ENCODE measurements at places on chromosomes 6 and 20.

- no peak for DNase-seq
Observed at GRCh38 chr6:39274903-39275302, 39.3 kb downstream of the KCNK17 start.

- no peak for DNase-seq
Observed at GRCh38 chr20:14853079-14853478, 515.7 kb upstream of the FLRT3 start.

- no peak for DNase-seq
Observed at GRCh38 chr20:31835977-31836852, 9.2 kb downstream of the FOXS1 start.

DNA sequence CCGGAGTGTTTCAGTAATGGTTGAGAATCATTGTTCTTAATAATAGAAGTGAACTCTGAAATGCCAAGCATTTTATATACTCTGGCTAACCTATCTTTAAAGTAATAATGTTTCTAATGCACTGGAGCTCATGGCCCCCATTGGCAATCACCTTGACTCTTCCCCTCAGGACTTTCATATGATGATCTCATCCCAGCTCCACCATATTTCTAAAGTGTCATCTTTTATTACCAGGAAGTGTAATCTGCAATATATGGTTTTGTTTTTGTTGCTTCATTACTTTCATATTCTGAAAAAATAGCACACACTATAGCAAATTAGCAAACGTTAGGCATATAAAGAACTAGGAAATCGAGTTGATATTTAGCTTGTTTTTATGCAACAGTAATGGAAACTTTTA, 60.3 kb downstream of the TULP4 start:
- no peak for DNase-seq

- DNase-seq, result no peak
Observed at GRCh38 chr6:14505401-14505800, 387.8 kb downstream of the CD83 start.

DNA sequence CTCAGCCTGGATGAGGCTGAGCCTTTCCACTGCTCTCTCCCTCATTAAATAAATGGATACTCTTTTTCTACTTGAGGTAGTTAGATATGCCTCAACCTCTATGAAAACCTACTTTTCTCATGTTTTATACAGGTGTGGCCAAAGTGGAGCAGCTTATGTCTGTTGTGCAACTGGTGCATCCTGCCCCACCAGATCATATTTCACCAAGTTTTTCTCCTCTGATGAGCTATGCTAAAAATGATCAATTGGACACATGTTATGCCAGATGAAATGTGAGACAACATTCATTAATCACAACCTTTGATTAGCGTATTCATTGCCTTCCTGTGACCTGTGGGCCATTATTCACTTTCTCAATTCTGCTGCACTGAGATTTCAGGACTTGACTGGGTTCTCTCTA, 106.9 kb upstream of the NEDD9 start:
- no peak for DNase-seq

- no peak for DNase-seq
Observed at GRCh38 chr6:10861086-10861485, 20.8 kb downstream of the GCM2 start.

GRCh38 chr6:7166410-7167293, 58.9 kb downstream of the RREB1 start:
- no peak for DNase-seq

DNA sequence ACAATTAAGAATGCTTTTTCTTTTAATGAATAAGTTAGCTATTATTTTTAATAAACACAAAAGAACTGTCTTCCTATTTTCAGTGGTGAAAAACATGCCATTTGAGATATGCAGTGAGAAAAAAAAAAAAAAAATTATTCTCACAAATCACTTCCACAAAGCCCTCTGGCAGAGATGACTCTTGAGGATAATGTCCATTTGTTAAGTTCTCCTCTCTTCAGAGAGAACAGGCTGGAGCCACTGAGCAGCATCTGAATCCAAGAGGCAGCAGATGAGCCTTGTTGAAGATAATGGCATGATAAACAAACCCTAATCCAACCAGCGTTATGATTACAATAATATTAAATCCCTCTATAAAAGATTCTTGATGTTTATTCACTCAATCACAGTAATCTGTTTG, 105.0 kb downstream of the PTPRK start:
- no peak for DNase-seq

DNA sequence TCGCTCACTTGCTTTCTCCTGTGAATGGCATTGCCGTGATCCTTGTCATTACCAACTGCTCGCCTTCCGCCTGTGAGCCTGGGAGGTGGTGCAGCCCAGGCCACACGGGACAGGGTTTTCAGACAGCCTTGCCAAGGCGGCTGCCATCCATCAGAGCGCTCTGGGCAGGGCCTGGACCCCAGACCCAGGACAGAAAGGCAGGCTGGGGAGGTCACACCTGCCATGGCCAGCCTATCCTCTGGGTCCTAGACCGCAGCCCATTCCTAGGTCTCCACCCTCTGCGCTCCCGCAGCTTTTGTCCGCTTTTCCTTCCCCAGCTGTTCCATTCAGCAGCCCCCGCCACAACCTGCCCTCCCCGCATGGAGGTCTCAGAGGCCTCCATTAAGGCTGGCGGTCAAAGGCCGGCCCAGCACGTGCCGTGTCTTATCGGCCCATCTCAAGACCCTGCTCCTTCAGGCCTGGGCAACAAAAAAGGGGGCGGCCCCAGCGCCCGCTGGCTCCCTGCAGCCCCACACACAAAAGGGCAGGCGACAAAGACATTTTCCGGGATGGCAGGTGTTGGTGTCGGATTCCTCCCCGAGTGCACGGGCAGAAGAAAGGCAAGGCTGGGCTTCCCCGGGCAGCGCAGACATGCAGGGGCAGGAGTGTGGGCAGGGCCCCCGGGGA, 28.1 kb downstream of the INSM1 start:
- DNase-seq, result no peak

GRCh38 chr6:170248111-170248805, 42.6 kb downstream of the DLL1 start:
- no peak for DNase-seq

- no peak for DNase-seq
Observed at GRCh38 chr6:167669870-167670802, 156.6 kb upstream of the AFDN start.

GRCh38 chr6:33985313-33985751, 160.6 kb downstream of the GRM4 start:
- no peak for DNase-seq

- DNase-seq, result no peak
Observed at GRCh38 chr20:64044484-64045247, 4.8 kb downstream of the SOX18 start.
